ENCODE measurements at places on chromosomes 2 and 18.

DNA sequence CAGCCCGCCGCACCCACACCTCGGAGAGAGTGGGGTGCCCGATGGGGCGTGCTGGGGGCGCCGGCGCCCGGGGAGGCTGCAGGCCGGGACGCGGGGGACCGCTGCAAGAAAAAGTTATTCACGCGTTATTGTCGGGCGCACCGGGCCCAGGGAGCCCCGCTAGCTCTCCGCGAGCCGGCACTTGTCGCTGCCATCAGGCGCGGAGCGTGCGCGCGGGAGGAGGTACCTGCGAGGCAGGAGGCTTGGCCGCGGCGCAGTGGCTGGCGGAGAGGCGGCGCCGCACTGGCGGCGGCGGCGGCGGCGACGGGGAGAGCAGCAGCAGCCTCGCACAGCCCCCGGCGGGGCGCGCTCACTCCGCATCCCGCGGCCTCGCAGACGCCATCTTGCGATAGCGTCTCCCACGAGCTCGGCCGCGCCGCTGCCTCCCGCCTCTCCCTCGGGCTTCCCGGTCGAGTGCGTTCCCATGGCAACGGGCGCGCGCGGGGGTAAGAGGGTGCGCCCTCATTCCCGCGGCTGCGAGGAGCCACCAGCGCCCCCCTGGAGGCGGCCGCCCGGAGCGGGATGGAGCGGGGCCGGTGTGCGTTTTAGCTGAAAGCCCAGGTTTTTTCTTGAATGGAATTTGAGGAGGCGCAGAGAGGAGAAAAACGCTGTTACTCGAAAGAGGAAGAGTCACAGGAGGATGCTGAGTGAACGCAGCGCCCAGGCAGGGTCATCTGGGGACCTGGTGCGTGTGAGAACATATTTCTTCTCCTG is at the start of gene CHN1:
Gene CHN1 (minus strand): TSS at position 402 of the 753 bp plus-strand sequence. CDS start 469 bp downstream, outside the sequence.
- DNase-seq, result no peak

DNA sequence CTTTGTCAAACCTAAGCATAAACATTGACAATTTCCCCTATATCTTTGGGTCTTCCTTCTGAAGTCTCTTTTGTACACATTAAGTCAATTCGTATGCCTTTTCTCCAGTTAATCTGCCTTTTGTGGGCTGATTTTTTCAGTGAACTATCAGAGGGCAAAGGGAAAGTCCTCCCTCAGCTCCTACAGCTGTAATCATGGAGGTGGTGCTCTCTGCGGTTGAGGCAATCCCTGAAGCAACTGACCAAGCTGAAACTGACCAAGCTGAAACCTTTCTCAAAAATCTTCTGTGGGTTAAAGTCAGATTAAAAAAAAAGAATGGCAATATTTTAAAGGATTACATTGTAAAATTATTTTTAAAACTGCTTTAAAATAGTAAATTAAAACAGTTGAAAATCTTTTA is 105.8 kb upstream of the DNAJC10 start:
- no peak for DNase-seq

GRCh38 chr2:138930571-138930970 is 150.4 kb upstream of the NXPH2 start:
- DNase-seq, result no peak

GRCh38 chr2:157897106-157897971 is 21.2 kb upstream of the ACVR1 start:
- no peak for DNase-seq

DNA sequence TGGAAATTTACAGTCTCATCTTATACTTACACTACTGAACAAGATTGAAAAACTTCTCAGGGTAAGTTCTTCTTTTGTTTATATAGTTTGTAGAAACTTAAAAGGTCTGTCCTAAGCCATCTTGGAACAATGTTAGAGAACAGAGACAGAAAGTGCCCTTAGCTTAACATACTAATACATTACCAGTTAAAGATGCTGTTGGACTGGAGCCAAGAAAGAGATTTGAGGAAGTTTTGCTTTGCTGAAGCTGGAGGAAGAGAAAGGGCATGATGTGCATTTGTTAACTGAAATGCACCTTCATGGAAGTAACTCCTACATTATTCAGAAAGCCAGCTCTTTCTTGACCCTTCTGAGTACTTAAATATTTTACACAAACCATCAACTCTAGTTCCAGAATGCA is 66.5 kb upstream of the TNFRSF11A start:
- DNase-seq, result no peak

DNA sequence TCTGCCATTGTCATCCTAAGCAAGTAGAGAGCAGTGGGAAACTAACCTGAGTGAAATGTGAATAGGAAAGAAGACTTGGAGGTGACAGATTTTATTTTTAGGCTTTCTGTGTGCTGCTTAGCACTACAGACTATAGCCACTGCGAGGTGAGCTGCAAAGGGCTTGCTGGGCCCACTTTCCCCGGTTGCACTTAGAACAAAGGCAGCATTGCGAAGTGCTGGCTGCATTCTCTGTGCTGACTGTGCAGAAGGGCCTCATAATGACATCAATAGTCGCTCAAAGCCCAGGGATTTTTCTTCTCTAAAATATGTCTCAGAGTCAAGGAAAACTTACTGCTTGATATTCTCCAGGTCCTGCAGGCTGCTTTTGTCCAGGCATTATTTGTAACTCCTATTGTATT is 592.1 kb downstream of the TDRD15 start:
- DNase-seq, result no peak

DNA sequence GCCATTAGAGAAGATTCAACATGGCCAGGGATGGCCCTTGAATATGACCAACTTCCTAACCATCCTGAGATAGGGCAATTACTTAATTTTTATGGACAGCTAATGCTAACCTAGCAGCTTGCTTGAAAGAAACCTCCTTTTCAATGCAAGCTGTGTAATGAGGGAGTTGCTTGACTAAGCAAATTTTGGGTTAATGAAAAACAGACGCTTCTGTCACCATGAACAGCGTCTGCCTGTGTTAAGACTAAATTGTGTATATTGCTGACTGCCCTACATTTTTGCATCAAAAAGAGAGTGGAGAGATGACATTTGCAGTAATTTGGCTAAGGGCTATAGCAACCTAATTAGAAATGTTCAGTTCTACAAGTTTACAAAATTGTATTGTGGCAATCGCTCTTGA is 319.2 kb upstream of the LRATD1 start:
- no peak for DNase-seq

GRCh38 chr2:43824951-43825493 is 13.6 kb downstream of the ABCG5 start:
- no peak for DNase-seq

GRCh38 chr2:1488851-1489250 is 75.6 kb downstream of the TPO start:
- no peak for DNase-seq

DNA sequence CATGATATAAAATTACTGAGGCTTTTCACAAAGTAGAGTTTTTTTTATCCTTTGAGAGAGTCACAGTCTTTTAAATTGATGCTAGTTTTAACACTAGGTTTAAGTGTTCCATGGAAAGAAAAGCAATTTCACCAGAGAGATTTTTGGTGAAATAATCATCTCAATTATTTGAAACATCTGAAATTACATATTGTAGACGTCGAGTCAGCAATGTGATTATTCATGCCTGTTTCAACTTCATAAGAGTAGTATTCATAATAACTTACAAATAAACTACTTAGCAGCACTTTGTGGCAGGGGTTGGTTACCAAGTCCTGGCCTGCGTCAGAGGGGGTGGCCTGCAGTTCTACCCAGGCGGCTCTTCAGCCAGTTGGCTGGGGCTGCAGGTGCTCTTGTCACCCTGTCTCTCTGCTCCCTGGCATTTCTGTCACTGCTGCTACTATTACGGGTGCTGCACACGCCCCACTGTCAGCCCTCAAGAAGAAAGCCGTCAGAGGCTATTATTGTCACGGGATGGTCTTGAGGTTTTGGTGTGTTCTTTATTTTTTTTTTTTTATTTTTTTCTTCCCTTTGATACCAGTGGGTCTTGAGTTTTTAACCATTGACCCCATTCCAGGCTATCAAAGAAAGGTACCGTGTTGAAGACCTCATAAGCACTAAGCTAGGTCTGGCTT is 50.4 kb downstream of the MALT1 start:
- DNase-seq, result no peak

DNA sequence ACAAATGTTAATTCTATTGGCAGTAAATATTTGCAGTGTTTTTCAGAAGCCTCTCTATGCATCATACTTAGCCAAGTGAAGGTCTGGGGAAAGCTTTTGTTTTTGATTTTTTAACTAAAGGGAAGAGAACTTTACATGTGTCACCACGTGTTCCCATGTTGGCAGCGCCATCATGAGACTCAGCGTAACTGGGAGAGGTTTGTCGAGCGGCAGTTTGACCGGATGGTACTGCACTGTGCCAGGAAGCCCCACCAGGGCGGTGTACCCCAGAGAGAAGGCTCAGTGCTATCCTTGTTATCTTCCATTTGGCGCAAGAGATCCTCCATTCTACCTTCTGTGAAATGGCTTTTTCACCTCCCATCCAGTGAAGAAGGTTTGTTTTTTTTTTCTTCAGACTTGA is 38.5 kb downstream of the KIF5C start:
- DNase-seq, result no peak

DNA sequence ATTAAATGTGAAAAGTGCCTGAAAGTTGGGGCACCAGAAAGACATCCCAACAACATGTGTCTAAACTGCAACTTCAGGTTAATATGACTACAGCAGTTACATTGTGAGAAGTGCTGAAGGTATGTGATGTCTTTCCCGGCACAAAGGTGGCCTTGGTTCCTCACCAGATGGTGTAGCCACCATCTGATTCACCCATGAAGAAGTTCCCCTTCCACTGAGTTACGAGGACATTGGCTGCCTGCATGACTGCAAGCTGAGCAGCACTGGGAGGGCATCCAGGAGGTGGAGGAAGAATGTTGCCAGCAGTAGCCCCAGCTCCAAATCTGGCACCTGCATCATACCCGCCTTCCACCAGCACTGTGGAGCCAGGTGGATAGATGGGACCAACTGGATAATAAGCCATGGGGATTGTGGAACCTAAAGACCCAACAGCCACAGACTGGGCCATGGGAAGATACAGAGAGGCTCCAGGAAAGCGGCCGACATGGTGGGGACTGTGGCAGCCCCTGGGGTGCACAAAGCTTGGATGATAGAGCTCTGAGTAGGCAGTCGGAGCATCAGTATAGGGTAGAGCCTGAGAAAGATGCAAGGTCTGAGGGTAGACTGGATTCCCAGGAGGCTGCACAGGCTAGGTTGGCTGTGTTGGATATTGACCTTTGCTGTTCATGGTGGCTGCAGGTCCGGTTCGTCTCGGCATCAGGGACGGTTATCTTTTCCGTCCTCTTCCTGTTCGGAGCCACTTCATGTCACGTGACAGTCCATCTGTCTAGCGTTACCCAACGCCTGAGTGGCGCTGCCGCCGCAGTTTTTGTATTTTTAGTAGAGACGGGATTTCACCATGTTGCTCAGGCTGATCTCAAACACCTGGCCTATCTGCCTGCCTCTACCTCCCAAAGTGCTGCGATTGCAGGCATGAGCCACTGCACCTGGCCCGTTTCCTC is 36.9 kb downstream of the SUMO1 start:
- no peak for DNase-seq

GRCh38 chr18:35479911-35480586 is 17.7 kb downstream of the INO80C start:
- DNase-seq, result no peak

GRCh38 chr2:178870703-178871102 is 63.5 kb upstream of the TTN start:
- DNase-seq, result no peak

DNA sequence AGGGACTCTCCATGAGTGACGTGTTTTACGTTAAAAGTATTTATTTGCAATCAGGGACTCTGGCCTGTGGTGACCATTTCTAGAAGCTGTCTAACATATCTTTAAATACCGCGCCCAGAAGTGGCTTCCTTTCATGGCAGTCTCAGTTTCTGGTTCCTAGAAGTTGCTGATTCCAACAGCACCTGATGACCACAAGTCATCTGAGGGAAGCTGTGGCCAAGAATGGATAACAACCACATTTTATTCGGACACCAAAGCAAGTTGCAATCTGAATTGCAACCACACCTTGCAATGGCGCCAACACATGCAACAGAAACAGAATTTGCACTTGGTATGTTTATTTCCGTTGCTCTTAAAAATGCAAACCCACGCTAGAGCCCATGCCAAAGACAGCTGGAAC is 33.1 kb downstream of the MEX3C start:
- no peak for DNase-seq

DNA sequence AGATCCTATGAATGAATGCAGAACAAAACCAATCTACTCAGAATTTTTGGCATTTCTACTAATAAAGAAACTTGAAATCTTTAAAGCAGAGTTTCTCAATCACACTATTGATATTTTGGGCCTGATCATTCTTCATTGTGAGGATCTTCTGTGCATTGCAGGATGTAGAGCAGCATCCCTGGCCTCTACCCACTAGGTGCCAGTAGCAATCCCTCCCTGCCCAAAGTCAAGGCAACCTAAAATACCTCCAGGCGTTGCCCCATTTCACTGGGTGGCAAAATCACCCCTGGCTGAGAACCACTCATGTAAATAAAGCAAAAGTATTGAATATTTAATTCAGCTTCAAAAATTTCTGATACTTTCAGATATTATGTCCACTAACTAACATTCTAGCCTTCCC is 213.0 kb downstream of the SP3 start:
- no peak for DNase-seq

GRCh38 chr2:128485761-128486639 is 167.3 kb upstream of the HS6ST1 start:
- no peak for DNase-seq

DNA sequence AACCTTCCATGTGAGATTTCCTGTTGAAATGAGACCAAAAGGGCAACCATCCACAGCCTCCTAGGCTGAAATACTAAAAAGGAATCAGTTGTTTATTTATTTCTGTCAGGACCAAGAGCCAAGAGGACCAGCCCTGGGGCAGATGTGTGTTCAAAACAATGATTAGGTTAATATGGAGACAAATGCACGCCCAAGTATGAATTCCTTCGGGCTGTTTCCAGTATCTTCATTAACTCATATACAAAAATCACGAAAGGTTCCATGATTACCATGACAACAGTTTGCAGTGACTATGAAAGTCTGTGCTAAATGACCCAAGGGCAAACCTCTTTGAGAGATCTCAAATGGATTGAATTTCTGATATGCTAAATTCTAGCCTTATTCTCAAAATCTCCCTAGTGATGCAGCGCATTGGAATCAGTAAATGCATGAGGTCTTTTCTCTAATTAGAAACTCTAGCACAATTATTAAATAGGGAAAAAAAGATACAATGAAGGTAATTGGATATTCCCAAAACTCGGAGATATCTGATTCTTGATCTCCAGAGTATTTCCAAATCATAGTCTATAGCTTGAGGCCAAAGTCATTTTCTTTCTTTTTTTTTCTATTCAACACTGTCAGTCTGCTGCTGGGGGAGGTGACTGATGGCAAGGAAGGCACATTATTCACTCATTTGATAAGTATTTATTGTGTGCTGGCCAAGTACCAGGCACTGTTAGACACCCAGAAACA is 35.6 kb downstream of the VIT start:
- no peak for DNase-seq

GRCh38 chr2:190344276-190344827 is 963 bp downstream of the INPP1 start:
- no peak for DNase-seq

DNA sequence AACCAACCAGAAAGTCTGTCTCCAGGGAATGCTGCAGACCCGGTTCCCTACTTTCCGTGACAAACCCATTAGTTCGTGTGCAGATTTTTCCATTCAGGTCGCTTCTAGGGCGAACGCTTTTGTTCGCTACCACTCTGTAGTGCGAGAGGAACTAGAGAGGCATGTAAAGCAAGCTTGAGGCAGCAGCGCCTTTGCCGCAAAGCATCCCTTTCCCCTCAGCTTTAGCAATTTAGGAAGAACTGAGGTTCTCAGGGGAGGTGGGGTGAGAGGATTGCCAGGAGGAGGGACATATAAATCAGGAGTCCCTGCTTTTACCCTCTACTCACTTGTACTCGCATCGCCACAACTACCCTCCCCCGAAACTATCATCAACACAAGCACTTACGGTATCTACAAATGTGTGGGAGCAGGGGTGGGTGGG is 748 bp upstream of the ZNF804A start:
- DNase-seq, result no peak

Data from NCI-H524 treated with DMSO at 0.1 percent for 48 hours (cell line).